ENCODE measurements at places on chromosomes 4 and X.

GRCh38 chr4:110751986-110752385 is 129.1 kb upstream of the PITX2 start:
- no peak for DNase-seq

- DNase-seq, result no peak
Measured at GRCh38 chr4:110058677-110059076, 139.7 kb downstream of the ELOVL6 start.

GRCh38 chr4:18388039-18388438 is 366.5 kb upstream of the LCORL start:
- no peak for DNase-seq

- DNase-seq, result no peak
Measured at GRCh38 chr4:158254292-158254691, 44.0 kb downstream of the TMEM144 start.
